ENCODE measurements at places on chromosomes 1 and 21.

DNA sequence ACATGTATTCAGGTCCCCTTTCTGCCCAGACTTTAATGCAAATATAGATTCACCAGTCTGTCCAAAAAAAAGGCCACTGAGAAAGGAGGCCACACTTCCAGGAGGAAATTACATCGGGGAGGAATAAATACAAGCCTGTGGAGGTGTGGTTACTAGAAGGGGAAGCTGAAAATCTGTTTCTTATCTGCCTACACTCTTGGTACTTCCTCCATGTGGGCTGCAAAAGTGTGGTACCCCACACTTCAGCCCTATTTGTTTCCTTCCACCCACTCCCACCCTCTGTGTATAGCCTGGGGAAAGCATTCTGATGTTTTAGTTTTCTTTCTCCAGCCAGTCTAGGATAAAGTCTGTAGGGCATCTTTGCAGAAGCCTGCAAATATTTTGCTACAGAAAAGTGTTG lies 38.4 kb downstream of the UTP25 start:
- no peak for DNase-seq

DNA sequence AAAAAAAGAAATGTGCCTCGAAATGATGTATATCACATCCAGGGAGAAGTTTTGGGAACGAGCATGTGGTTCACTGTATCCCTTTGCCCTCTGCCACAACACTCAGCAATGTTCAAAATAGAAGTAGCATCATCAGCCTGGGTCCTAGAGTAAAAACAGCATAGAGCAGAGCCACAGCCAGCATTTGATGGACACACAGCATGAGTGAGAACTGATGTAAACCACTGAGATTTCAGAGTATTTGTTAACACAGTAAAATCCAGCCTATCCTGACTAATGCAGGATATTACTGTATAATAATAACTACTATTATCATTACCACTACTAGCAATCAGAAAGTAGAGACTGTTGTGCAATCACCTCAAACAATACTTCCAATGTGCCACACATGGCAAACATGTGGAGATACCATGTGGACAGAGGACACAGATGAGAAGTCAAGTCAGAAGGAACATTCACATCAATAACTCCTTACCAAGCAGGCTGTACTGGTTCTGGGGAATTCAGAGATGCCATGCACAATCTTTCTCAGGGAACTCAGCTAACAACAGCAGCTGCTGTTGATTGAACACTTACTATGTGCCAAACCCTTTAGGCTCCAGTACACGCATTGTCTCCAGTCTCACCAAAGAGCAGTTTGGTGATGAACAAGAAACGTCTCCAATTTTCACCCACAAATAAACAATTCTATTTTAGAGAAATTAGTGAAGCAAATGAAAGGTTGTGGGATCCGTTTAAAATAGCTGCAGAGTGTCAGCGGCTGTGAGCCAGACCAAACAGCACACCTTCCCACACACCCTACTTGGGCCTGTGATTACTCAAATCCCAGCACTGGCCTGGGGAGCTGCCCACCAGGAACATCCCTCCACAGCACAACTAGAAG lies 16.6 kb upstream of the GFI1 start:
- DNase-seq, result no peak

DNA sequence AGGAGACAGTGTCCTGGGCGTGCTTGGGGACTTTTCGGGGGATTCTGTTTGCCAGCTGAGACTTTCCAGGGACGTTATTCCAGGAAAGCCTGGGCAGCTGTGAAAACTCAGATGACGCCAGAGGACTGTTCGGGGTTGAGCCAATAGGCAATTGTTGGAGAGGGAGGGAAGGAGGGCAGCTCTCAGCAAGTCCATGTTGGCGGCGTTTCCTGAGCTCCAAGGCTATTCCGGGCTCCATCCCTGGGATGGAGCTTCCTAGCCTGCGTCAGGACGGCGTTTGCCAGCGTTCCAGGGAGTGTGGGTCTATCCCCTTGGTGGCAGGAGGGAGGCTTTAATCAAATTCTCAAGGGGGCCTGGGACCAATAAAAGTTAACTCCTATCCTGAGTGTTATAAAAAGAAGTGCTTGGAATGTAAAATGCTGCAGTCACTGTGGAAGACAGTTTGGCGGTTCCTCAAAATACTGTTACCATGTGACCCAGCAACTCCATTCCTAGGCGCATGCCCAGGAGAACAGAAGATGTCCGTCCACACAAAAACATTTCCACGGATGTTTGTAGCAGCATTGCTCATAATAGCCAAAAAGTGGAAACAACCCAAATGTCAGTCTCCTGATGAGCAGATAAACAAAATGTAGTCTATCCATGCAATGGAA lies 15.2 kb downstream of the SLC27A3 start:
- peak; percentile 88 for DNase-seq

GRCh38 chr1:169217636-169218035 lies 111.1 kb downstream of the ATP1B1 start:
- no peak for DNase-seq

- DNase-seq, result no peak
Measured at GRCh38 chr1:54498383-54499096, 49.5 kb upstream of the ACOT11 start.

GRCh38 chr1:159872891-159873290 lies 10.4 kb upstream of the VSIG8 start:
- DNase-seq, result no peak

DNA sequence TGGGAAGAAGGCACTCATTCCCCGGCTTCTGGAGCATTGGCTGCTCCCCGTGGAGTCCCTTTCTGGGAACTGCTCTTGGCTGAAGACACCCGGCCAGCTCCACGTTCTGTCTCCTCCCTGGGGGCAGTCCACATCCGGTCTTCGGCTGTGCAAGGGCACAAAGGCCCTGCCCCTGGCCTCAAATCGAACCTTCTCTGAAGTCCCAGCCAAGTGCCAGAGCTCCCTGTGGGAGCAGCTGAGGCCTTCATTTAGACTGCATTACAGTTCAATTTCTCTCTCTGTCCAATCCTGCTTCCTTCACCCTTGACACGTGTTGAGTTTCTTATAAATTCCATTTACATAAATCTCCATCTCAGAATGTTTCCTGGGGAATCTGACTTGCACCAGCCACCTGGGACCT lies 132.9 kb upstream of the POU3F1 start:
- no peak for DNase-seq

GRCh38 chr1:6602669-6603237 lies at the start of gene KLHL21:
TSS of gene KLHL21 (minus strand) at chr1:6602869. CDS start at chr1:6602817, 52 bp downstream.
- DNase-seq, result peak; percentile 91

DNA sequence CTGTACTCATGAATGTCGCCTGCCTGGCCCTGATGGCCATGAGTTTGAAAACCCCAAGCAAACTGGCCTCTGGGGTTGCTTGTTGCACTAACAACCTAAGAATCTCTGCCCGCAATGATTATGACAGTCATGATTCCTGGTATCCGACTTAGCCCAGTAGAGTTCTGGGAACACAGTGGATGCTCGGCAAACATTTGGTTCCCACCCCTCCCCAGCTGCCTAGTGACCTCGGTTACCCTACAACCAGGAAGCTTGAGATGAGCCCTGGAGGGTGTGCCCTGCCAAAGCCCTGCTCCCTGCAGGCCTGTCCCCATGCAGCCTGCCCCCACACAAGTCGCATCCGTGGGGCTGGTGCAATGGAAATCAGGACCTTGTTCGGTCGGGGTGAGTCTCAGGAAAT lies 76.0 kb upstream of the ZBTB40 start:
- DNase-seq, result no peak

DNA sequence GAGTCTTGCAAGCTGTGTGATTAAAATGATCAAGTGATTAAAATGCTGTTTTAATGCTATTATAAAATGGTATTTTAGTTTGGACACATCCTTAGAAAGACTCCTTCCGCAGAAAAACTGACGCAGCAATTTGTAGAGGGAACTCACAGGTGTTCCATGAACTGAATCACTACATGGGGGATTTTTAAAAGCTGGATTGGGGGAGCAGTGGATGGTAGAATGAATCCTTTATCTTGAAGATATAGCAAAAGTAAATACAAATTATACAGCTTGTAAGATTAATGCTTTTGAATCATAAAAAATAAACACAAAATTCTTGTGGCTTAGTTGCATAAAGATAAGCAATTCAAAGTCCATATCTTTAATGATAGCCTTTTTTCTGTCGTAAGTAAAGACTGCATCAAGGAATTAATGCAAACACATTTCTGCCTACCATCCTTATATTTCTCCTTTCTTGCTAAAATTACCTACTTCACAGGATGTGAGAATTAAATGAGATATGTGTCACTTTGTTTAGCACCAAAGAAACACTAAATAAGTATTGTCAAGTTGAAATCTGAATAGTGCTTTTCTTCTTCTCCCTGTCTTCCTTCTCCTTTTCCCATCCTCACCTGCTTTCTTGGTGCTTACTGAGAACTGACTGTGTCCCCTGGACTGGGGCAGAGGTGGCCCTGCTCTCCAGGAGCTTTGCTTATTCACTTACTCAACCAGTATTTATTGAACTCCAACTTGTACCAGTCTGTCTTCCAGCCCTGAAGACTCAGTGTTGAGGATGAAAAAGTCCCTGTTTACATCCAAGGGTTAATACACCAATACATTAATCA lies 61.5 kb upstream of the F3 start:
- no peak for DNase-seq

All from dorsolateral prefrontal cortex (tissue), 122 donors.